CD4-positive, alpha-beta memory T cell (primary cell): ENCODE measurements at places on chromosomes 4 and X. TPM values are rescaled to one million over a fixed set of nuclear protein-coding genes. Genes with fewer than 3 reads are reported as not detected.
A peak's percentile ranks its signal among the peaks of the same experiment; 100 is the strongest.

Gene RBMXL3
- not detected for total RNA-seq

Gene PWWP3B
- total RNA-seq, result not detected

Gene UGT2B15
- not detected for total RNA-seq

Gene COL4A5
- total RNA-seq, result not detected

Gene NPY2R
- total RNA-seq, result not detected

Gene CLTRN
- 0.33 TPM for total RNA-seq

Gene FAM9A
- not detected for total RNA-seq

Gene C4orf51
- not detected for total RNA-seq

Gene NAA11
- not detected for total RNA-seq

Gene ZFP42
- total RNA-seq, result not detected

- no peak for DNase-seq
Measured at GRCh38 chr4:97624204-97624603, 519.1 kb downstream of the STPG2 start.

GRCh38 chr4:99759346-99759984 is 57.2 kb upstream of the DAPP1 start:
- DNase-seq, result no peak

GRCh38 chrX:108590496-108590895 is 145.9 kb downstream of the IRS4 start:
- no peak for DNase-seq

GRCh38 chr4:9765091-9765490 is 16.3 kb upstream of the DRD5 start:
- DNase-seq, result no peak

DNA sequence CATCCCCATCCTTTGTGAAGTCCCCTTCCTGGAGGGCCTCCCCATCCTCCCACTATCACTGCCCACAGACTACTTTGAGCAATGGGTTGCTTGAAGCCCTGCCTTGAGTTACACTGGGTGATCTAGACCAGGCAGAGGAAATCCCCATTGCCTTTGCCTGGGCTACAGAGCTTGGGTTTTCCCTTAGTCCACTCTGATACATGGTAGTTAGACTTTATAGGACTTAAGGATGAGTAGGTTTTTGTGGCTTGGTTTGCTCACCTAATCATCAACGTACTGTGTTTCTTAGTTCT is 56.6 kb downstream of the TMEM131L start:
- peak; percentile 34 for DNase-seq

DNA sequence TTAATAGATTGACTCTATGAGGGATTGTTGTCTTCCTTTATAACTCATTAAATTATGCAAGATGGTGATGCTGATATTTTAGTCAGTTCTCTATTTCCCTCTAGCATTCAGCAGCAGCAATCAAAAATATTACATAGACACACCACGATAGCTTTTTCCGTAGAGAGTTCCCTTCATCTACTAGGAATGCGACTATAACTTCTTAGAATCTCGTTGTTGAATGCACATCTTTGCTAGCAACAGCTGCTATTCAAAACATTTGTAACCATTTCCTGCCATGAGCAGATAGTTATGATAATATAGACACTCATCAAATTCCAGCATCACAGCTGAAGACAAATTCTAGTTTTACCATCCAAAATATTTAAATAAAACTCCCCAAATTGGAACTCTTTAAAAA is 147.4 kb upstream of the FGF13 start:
- no peak for DNase-seq

- DNase-seq, result no peak
Measured at GRCh38 chr4:166658585-166658984, 575.7 kb downstream of the SPOCK3 start.

DNA sequence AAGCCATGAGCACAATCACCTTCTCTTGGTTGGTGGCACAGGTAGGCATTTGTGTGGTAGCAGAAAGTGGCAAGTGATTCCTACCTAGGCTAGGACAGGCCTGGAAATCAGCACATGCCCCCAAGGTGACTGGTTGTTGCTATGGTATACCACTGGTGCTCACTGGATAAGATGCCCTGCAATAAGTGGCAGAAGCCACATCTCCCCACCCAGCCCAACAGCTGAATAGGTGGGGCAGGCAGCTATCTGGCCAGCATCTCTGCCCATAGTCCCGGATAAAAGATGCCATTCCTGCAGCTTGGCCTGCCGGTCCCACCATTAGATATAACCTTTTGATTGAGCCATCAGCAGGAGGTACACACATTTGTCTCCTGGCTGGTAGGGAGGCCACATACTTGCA is 21.1 kb downstream of the AMER1 start:
- DNase-seq, result no peak

- no peak for DNase-seq
Measured at GRCh38 chrX:104310090-104310489, 55.4 kb upstream of the ESX1 start.

GRCh38 chr4:105715692-105716278 is 7.2 kb downstream of the GSTCD start:
- DNase-seq, result no peak

DNA sequence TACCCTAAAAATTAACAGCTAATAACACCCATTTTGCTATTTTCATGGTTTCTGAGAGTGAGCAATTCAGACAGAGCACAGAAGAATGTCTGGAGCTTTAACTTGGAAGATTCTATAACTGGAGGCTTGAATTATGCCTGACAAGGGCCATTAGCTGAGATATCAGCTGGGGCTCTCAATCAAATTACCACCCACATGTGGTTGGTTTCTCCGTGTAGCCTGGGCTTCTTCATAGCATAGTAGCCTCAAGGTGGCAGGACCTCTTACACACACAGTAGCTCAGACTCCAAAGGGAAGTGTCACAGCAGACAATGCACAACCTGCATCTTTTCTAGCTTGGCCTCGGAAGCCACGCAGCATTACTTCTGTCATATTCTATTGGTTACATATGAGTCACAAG is 127.3 kb downstream of the EFHC2 start:
- no peak for DNase-seq

DNA sequence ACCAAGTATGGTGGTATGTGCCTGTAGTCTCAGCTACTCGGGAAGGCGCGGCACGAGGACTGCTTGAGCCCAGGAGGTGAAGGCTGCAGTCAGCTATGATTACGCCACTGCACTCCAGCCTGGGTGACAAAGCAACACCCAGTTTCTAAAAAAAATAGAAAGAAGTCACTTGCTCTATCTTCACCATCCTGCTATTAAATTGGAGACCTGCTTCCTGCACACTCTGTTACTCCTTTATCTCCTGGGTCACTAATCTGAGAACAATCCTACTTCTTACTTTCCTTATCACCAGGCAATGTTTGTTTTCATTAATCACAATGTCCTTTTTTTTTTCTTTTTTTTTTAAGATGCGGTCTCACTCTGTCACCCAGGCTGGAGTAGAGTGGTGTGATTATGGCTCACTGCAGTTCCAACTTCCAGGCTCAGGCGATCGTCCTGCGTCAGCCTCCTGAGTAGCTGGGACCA is 16.2 kb downstream of the PRKX start:
- DNase-seq, result no peak

- DNase-seq, result no peak
Measured at GRCh38 chr4:106473515-106473914, 104.9 kb upstream of the GIMD1 start.
